ENCODE measurements at places on chromosomes 5 and 9.

- DNase-seq, result no peak
Observed at GRCh38 chr5:40442346-40442745, 237.4 kb upstream of the PTGER4 start.

DNA sequence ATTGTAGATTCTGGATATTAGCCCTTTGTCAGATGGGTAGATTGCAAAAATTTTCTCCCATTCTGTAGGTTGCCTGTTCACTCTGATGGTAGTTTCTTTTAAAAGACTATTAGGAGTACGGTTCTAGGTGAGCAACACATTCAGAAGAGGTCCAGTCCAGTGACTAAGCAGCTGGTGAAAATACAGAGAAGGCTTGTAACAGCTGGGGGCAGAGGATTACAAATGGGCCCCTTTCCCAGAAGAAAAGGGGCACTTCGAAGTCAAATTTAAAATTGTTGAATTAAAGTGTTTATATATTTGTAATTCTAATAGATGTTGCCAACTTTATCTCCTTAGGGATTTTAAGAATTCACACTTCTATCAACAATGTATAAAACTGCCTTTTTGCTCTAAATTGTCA lies 720.5 kb downstream of the TLE4 start:
- DNase-seq, result no peak

DNA sequence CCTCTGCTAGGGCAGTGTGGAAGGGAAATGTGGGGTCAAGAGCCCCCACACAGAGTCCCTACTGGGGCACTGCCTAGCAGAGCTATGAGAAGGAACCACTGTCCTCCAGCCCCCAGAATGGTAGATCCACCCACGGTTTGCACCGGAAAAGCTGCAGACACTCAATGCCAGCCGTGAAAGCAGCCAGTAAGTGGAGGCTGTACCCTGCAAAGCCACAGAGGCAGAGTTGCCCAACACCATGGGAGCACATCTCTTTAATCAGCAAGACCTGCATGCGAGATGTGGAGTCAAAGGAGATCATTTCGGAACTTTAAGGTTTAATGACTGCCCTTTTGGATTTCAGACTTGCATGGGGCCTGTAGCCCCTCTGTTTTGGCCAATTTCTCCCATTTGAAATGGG lies 52.2 kb downstream of the GKAP1 start:
- no peak for DNase-seq

GRCh38 chr5:61342071-61342501 lies 10.0 kb downstream of the ZSWIM6 start:
- no peak for DNase-seq

DNA sequence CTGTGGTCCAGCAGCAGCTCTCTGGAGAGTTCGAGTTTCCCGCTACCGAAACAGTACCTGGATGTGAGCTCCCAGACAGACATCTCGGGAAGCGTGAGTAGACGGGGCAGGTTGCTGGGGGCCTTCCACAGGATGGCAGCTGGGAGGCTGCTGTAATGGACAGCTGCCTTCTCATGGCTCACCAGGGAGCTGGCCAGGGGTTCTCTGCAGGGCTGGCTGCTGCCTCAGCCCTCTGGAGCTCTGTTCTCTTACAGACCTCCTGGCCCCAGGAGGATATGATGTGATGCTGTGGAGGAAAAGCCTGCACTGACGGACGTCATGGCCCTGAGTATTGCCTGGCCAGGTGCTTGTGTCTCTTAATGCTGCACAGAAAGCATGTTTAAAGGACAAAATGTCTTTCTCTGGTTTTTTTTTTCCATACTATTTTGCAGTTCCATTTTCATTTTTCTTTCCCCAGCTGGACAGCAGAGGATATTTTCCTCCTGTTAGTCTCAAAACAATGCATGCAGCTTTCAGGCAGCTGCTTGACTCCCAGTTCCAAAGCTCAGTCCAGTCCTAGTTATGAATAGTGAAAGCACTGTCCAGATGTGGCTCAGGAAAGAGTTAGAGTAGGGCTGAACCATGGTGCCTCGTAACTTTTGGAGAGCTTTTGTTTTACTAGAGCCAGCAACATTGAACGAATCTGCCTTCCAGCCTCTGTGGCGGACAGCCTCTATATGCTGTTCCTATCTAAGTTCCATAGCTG lies 77.5 kb upstream of the RARS1 start:
- no peak for DNase-seq

DNA sequence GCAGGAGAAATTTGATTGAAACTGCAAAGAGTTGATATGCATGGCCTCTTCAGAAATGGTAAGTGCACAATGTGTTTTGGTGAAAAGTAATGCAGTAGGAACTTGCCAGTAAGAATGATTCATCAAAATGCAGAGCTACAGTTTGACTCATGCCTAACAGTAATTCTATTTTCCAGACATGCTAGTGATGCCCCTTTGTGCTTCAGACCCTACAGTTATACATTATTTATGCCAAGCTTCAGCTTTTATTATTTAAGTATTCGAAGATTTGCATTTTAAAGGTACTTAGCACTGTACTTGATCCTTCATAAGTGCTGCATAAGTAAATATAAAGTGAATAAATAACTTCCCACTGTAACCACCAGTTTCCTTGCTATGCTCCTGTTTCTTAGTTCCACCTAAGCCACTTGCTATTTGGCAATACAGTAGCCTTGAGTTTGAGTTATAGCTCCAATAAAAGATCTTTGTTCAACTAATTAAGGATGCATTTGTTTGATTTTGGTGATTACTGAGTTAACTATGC lies 3.6 kb upstream of the SPATA31E1 start:
- DNase-seq, result no peak

DNA sequence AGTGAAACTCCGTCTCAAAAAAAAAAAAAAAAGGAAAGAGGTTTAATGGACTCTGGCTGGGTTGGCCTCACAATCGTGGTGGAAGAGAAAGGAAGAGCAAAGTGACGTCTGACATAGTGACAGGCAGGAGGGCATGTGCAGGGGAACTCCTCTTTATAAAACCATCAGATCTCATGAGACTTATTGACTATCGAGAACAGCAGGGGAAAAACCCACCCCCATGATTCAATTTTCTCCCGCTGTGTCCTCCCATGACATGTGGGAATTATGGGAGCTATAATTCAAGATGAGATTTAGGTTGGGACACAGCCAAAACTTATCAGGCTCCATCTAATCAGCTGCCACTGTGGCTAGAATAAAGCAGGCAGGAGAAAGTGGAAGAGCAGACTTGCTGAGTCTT lies 610.4 kb upstream of the NUDT12 start:
- DNase-seq, result no peak

- no peak for DNase-seq
Observed at GRCh38 chr9:126612813-126613641, 701 bp upstream of the LMX1B start.

DNA sequence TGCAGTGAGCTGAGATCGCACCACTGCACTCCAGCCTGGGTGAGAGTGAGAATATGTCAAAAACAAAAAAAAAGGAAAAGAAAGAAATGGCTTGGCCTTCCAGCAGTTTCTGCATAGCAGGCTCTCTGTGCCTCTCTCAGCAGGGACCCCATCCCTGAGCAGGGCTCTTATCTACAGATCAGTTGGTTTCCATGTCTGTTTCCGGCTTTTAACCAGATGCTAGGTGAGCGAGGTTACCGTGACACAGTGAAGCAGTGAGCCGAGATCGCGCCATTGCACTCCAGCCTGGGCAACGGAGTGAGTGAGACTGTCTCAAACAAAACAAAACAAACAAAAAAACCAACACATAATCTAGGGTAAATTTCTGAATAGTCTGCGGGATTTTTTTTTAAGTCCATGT lies 51.4 kb downstream of the COL5A1 start:
- no peak for DNase-seq

- DNase-seq, result no peak
Observed at GRCh38 chr5:73786043-73786831, 160.2 kb downstream of the ARHGEF28 start.

DNA sequence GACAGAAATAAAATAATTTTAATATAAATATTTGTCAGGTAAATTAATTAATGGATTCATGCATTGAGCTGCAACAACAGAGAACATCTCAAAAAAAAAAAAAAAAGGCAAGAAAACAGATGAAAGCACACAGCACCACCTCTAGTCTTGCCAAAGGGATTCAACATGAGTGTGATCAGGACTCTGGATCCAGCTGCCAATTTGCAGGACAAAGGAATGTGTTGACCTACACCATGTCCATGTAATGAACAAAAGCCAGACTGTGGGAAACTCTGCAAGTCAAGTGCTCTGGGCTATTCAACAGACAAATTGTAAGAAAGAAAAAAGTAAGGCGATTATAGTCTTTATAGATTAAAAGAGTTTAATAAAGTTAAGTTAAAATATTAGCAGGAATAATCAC lies 769.3 kb downstream of the TLR4 start:
- no peak for DNase-seq

GRCh38 chr5:146409054-146409671 lies 38.0 kb upstream of the TCERG1 start:
- DNase-seq, result no peak

DNA sequence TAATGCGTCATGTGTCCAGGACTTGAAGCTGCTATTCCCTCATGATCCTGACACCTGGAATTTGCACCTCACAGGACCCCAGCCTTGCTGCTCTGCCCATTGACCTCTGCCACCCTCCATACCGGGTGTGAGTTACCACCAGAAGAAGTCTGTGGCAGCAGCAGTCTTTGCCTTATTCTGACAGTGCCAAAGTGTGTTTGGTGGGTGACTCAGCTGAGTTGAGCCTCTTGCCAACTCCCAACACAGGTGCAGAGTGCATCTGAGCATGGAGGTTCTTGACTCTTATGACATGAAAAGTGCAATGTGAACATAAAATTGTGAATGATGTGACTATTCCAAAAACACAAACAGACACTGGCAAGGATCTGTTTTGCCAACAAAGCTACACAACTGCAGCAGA lies 1166.5 kb upstream of the CDH18 start:
- no peak for DNase-seq

- no peak for DNase-seq
Observed at GRCh38 chr9:126617823-126618165, 4.1 kb downstream of the LMX1B start.

- no peak for DNase-seq
Observed at GRCh38 chr5:1152156-1152555, 40.3 kb upstream of the SLC12A7 start.

GRCh38 chr5:150559701-150560100 lies 51.8 kb downstream of the NDST1 start:
- DNase-seq, result no peak

DNA sequence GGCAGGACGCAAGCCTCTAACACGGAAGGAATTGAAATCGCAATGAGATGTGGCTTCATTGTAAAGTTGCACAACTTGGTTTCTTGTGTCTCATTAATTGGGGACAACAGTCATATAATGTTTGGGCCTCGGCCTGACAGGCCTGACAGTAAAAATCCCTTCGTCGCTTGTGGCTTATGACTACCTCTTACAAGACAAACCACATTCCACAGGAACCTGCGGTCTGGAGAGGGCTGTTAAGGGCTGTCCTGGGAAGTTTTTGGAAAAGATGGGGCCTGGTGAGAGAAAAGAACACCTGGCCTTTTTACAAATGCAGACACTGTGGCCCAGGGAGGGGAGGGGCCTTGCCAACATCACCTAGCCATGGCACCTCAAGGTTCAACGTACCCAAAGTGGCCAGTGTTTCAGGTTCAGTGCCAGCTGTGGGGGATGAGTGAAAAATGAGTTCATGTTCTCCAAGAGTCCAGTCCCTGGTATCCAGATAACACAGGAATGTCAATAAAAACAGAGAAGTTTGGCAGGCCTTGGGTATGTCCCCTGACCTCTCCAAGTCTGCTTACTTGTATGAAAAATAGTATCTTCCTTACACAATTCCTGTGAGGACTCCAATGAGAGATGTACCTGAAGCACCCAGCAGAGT lies 22.2 kb downstream of the SHB start:
- DNase-seq, result no peak

DNA sequence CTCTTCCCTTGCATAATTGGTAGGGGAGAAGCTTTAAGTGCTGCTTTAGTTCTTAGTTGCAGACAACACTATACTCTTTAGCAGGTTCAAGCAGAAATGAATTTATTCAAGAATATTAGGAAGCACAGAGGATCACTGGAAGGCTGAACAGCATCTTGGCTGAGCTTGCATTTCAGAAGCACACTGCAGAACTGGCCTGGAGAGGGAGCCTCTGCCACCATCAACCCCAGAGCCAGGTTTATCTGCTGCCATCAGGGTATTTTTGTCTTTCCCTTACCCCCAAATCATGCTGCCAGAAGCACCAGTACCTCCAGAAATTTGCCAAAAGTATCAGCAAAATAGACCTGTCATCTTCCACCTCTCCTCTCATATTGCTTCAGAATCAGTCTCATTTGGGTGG lies 440.7 kb downstream of the DMAC1 start:
- DNase-seq, result no peak

DNA sequence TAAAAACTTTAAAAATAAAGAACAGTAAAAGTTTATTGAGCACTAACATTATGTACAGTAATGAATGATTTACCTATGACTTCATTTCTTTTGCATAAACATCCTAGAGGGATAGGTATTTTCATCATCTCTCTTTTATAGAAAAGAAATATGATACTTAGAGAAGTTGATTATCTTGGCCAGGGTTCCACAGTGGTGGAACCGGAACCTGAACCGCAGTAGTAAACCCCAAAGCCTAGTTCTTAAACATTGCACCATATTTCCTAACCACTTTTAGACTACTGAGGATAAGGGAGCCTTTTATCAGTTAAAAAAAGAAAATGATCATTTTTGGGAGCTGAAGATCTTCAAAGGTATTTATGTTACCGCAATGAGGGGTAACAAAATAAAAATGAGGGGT lies 205.7 kb upstream of the SGCD start:
- DNase-seq, result no peak

DNA sequence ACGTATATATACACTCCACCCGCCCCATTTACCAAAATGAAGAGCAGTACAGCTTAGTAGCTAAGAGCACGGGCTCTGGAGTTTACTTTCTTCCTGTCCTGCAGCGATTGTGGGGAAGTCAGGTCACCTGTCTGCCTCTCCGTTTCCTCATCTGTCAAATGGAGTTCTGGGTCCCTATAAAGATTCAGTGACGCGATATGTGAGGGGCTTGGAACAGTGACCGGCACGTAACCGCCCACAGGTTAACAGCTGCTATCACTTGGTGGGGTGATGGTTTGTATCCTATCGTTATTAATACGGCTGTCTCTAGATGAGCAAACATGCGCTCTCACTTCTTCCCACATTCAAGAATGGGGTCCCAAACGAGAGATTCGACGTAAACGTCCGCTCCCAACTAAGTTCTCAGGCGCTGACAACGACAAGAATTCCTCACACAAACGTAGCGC lies 426 bp downstream of the FAM114A2 start:
- DNase-seq, result no peak

- no peak for DNase-seq
Observed at GRCh38 chr9:111431684-111432083, 52.5 kb downstream of the ECPAS start.

DNA sequence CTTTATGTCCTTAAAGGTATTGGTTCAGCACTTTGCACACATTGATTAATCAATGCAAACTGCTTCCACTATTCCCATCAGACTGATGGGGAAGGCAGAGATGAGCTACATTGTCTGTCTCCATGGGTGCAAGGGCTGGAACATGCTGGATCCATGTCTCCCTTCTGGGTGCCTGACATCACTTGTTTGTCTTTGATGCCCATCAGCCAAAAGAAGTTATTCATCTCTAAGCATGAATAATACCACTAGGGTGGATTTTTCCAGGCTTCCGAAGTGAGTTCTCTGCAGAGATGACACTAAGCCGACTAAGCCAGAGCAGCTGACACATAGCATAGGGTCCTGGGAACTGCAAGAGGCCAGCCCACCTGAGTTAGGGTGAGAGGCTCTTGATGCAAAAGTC lies 8.7 kb downstream of the FGF1 start:
- DNase-seq, result no peak

- no peak for DNase-seq
Observed at GRCh38 chr9:93211654-93212001, 27.7 kb downstream of the WNK2 start.

- DNase-seq, result no peak
Observed at GRCh38 chr9:83034587-83034986, 28.4 kb downstream of the RASEF start.

- DNase-seq, result no peak
Observed at GRCh38 chr5:130624805-130625204, 540.3 kb downstream of the HINT1 start.
